Stimulated activated CD8-positive, alpha-beta memory T cell treated with anti-CD3 and anti-CD28 coated beads, Interleukin-4, amount 100 ng/mL, for 1 hour (primary cell): ENCODE measurements at places on chromosomes 7 and 10.

DNA sequence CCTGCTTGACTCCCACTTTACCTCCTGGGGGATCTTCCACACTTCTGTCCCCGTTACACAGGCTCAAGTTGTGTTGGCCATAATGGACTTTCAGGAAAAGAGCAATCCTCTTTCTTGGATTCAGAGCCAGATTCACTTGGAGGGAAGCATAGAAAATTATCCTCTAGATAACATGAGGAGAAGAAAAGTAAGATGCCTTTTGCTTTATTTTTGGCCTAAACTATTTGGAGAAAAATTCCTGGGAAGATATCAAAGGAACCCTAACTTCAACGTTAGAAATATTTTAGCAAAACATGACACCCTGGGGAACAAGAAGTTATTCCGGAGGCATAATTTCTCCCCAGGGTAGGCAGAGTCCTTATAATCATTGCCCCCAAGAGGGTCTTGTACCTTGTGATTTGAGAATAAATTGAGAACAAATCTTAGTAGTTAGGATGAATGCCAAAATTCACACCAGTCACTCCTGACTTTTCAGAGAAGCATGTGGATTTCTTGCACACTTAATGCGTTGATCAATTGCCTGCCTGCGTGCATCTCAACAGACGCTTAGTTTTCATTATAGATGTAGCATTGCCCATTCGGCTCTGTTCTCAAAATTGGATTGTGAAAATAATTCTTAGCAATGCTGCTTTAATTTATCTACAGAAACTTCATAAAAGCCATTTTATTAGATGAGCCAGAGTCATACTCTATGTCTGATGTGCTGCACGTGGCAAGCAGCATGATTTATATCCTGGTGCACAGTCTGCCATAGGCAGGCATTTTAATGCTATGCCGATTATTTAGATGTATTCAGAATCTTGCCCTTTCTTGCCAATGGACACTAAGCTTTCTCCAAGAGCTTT, 224.4 kb downstream of the C7orf25 start:
- no peak for DNase-seq

- no peak for DNase-seq
Measured at GRCh38 chr7:150570556-150571465, 3.6 kb downstream of the GIMAP4 start.

GRCh38 chr7:16741676-16742075, 11.9 kb upstream of the TSPAN13 start:
- DNase-seq, result no peak

- DNase-seq, result no peak
Measured at GRCh38 chr7:135995748-135996147, 18.6 kb upstream of the MTPN start.

DNA sequence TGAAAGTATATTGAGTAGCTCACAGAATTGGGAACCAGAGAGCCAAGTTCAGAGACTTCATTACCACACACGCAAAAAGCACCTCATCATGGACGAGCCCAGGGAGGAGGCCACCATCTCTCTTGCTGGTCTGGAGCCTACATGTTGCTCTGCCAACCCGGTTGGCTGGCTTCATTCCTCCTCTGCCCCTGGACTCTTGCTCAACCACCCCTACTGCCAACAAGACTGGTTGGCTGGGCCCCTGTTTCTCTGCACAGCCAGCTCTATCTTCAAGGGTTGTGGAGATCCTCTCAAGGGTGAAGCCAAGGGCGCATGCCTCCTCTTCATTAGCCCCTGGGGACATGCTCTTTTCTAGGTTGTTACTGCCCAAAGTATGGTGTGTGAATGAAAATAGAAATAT, 142.7 kb downstream of the JCAD start:
- DNase-seq, result no peak

DNA sequence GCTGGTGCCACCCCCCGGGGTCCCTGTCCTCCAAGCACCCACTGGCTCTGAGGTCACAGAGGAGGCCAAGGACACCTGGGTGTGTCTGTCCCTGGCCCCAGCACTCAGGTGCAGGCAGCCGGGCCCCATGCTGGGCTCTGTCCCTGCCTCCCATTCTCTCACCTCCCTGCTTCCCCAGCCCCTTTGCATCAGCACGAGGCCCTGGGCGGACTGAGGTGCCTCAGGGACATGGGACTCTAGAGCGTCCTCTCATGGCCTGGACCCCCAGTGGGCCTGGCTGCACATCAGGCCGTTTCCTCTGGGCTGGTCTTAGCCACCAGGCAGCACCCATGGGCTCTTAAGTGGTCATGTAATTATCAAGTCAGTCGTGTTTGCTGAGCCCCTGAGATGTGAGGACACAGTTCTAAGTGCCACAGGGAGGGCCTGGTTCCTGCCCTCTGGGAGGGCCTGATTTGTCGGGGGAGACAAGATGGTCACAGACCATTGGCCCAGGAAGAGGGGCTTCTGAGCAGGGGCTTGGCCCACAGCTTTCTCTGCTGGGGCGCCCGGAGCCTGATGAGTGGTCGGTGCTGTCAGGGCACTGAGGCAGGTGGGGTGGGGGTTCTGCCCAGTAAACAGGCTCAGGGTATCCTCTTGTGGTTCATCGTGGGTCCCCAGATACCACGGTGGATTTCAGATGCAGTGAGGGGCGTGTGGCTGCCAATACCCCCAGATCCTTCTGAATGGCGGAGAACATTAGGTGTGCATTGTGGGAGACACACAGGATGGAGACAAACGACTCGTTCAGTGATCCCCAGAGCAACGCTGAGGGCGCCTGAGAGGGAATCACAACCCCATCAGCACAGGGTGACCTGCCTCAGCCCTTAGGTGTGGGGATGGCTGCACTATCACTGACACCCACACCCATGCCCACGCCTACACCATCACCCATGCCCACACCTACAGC, 152.5 kb downstream of the WDR37 start:
- no peak for DNase-seq

GRCh38 chr10:43925793-43926192, 277.1 kb upstream of the ZNF32 start:
- DNase-seq, result no peak

GRCh38 chr10:99285881-99286280, 43.3 kb upstream of the CNNM1 start:
- DNase-seq, result no peak

DNA sequence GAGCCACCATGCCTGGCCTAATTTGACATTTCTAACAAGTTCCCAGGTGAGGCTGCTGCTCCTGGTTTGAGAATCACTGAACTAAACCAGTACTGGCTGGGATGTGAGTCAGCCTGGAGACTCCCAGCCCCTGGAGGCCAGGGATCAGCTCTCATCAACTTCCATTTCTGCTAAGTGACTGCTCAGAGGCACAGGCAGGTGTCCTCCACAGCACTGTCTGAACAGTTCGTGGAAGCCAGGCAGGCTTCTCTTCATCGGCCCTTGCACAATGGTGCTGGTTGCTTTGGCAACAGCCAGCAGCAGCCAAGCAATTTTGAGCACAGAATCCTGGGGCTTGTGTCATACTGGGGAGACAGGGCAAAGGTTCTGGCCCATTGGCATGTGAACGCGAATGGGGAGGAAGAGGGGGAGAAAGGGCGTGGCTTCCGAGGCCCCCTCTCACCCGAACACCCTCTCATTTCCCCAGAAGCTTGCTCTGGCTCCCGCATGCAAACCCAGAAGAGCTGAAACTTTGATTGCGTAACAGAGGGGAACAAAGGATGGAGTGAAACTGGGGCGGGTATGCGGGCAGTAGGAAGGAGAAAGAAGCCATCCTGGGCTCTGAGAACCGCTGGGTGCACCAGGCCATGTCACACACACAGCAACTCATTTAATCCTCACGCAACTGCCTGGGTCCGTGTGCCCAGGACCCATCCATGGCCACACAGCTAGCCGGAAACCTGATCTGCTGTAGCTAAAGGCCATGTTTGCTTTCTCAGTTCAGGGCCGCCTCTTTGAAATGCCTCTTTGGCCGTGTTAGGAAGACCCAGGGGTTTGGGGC, 9.0 kb upstream of the POR start:
- DNase-seq, result no peak

DNA sequence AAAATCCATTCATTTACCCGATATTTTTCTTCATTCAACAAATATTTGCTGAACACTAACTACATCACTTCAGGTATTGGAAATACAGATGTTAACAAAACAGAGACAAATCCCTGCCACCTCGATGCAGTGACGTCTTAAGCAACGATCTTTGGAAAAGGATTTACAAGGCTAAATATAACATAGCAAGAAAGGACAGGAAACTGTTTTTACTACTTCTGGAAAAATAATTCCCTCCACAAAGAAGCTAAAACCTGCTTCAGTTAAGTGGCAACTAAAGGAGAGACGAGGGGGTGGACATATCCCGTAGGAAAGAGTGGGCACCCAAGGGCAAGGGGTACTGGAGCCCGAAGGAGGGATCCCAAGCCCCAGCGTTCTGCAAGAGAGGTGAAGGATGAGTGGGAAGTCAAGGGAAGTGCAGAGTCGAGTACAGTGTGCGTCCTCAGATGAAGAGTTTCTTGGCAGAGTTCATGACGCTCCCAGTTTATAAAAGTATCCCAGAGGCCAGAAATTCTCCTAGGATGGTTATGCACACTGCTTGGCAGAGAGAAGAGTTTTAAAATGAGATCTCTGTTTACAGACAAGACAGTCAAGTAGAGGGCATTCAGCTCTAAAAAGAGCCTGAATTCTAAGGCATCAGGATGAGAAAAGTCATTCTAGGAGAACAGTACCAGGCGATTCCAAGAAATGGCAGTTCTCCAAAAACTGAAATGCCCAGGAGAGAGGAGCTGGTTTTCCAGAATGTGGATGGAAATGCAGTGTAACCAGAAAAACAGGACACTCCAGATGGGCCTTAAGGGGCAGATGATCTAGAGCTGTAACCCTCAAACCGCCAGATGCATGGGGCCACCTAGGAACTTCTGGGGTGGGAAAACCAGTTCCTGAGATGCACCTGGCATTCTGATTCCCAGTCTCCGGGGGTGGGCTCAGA, 97.3 kb downstream of the GRB10 start:
- no peak for DNase-seq

DNA sequence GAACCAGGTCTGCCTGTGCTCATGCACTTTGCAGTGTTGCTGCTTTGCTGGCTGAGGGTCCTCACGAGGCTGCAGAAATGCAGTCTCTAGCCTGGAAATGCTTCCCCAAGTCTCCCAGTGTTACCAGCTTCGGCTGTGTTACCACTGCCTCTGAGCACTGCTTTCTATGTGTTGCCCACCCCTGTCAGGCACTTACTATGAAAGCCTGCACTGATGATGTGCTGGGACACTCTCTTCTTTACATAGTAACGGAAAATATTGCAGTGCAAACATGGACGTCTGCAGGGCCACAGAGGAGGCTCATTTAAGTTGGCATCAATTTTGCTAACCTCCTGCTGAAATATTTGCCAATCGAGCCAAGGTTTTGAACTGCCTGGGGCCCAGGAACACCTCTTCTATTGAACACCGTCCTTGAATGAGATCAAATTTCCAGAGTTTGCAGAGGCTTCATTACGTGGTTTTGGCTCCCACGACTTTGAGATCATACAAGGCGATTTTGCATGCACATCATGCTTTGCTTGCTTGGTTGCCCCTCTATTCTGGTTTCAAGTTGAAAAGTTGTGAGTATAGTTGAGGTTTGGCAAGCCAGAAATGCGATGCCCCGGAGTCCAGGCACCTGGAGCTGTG, 404.7 kb upstream of the PODXL start:
- no peak for DNase-seq

DNA sequence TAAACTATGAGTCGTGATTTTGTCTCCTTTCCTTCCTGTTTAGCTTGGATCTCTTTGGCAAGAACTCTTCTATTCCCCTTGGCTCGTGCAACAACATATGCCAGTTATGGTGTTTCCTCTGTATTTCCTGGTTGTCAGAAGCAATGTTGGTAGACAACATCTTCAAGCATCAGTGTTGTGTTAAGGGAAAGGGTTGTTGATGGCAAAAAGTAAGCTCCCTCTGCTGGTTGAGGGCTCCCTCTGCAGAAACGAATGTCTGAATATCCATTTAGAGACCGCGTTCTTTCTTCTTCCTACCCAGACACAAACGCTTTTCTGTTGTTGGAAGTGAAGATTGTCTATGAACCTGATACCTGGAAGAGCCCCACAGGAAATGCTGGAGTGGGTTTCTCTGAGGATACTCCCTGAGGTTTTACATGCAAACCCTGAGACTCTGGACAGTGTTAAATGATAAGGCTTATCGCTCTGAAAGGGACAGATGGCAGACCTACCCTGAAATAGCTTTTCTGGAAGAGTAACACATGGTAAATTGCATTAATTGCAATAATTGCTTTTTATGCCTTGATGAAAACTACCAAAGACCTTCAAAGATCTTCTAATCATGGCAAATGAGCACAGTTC, 23.5 kb upstream of the C1QL3 start:
- DNase-seq, result no peak

DNA sequence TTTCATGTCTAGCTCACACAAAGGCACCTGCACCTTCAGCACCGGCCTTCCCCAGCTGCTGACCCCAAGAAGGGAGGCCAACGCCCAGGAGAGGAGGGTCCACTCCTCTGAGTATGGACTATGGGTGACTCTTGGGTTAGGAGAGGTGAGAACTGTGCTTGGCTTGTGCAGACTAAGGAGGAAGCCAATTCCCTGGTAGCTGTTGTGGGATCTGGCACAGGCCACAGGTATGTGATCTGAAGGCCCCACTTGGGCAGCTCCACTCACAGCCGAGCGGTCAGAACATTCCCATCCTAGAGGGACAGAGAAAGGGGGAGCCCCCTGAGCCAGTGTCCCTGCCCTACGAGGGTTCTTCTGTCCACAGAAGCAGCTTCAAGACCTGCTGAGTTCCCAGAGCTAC, 52.8 kb upstream of the FIGNL1 start:
- no peak for DNase-seq

GRCh38 chr7:30744075-30744417, 7.9 kb upstream of the INMT start:
- DNase-seq, result no peak

DNA sequence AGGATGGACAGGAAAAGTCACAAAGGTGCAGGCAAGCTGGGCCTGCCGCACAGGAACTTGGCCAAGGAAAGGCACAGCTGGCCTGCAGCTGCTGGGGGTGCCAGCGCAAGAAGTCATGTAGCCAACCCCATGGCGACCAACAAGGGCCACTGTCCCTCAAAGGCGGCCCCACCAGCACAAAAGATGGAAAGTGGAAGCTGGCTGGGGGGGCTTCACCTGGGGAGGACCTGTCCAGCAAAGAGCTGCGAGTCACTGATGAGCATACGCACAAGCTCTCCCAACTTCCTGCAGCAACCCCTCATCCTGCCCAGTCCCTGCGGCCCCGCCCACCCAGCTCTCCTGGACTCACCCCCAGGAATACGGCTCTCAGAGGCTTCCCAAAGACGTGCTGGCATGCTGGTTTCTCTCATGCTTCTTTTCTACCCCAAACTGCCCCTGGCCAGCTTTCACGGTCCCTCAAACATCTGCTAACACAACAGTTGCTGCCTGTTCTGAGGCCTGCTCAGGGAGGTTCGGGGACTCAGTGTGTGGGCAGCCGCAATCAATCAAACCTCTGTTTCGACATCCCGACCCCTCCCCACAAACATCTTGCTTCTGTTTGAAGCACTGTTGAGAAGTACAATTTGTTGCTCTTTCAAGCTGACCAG, 67.6 kb downstream of the FAM53B start:
- DNase-seq, result no peak
